ENCODE measurements at places on chromosomes 4 and X.
A peak's percentile ranks its signal among the peaks of the same experiment; 100 is the strongest.

GRCh38 chr4:143421609-143422008 lies 84.9 kb downstream of the GAB1 start:
- DNase-seq, result no peak

DNA sequence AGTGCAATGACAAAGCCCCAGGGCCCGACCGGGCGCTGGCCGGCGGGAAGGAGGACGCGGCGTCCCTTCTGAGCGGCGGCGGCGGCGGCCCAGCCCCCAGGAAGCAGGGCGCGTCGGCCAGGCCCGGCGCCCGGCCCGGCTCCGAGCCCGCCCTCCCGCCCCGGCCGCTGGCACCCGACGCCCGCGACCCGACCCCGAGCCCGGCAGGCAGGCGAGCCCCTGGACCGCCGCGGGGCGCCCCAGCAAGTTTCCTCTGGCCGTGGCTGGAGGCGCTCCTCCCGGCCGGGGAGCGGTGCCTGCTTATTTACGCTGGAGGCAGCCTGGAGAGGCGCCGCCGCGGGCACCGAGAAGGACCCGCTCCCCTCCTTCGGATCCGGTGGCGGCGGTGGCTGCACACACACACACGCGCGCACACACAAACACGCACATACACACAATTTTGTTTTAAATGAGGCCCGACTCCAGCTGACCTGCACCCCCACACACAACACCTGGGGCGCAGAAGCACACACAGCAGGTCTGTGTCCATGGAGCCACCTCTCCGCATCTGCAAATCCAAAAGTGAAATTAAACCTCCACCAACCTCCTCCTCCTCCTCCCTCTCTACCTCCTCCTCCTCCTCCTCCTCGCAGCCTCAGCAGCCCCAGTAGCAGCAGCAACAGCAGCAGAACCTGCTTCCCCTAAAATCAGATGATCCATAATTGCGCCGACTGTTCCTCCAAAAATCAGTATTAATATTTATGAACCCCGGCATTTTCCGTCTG lies 669 bp downstream of the IRF2 start:
- peak; percentile 38 for DNase-seq

GRCh38 chrX:581720-582298 lies 48.8 kb upstream of the SHOX start:
- no peak for DNase-seq

GRCh38 chr4:28774344-28774743 lies 1913.7 kb downstream of the STIM2 start:
- no peak for DNase-seq

GRCh38 chr4:111213531-111213930 lies 590.7 kb upstream of the PITX2 start:
- DNase-seq, result peak; percentile 3

DNA sequence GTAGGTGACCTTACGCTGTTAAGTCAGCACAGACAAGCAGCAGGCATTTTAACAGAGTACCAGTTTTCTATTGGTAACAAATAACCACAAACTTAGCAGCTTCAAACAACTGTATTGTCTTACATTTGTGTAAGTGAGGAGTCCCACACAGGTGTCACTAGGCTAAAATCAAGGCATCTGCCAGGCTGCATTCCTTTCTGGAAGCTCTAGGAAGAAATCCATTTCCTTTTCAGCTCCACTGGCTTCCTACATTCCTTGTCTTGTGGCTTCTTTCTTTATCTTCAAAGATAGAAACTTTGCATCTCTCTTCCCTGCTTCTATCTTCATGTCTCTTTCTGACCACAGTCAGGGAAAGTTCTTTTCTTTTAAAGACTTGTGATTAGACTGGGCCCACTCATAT lies 139.9 kb downstream of the TMEM144 start:
- no peak for DNase-seq

- DNase-seq, result no peak
Observed at GRCh38 chr4:140719022-140719421, 37.2 kb downstream of the TBC1D9 start.

GRCh38 chrX:84634201-84634782 lies 132.0 kb upstream of the HDX start:
- peak; percentile 80 for DNase-seq

DNA sequence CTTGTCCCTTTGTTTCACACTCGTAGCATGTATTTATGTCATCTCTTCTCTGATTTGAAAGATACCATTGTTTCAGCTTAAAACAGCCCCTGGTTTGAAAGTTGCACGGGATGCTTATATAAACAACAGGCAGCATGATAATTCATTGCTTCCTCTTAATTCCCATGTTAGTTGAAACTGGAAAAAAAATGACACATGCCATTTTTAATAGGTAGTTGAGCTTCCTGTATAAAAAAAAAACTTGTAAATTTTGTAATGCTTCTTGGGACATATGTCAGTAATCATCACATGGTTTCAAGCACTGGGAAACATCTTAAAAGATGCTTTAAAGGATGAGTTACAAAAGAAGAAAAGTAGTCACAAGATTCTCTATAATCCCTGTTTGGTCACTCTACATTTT lies 243.0 kb downstream of the PALLD start:
- no peak for DNase-seq

DNA sequence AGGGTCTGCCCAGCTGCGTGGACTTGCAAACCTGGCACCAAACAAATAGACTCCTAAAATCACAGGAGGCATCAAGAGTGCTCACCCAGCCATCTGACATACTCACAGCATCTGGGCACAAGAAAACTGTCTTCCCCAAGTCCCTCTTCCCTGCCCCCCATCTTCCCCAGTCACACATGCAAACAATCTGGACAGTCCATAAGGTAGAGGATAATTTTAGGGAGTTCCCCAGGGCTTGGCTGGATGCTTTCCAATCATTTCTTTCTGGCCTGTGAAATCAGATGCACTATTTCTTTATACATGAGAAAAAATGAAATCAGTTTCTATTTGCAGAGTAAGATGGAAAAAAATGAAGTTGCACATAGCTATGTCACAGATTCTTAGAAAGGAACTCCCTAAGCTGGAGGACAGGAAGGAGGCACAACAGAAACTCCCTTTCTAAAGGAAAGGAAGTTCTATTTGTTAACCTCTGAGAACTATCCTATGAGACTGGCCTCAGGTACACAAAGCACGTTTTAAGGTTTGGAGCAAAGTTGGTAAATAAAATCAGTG lies 342.3 kb downstream of the HNRNPD start:
- no peak for DNase-seq

GRCh38 chr4:119559044-119559647 lies 69.5 kb downstream of the PDE5A start:
- DNase-seq, result peak; percentile 11

GRCh38 chrX:153773741-153774575 lies 6.9 kb upstream of the SRPK3 start:
- no peak for DNase-seq

All from T47D (cell line).